ENCODE measurements at places on chromosomes 2 and 18. TPM values are rescaled to one million over a fixed set of nuclear protein-coding genes. Genes with fewer than 3 reads are reported as not detected.

The TGFA gene
- total RNA-seq: 0.53 TPM

The GALNT14 gene
- 0.98 TPM for total RNA-seq

The GRB14 gene
- not detected for total RNA-seq

The ESPNL gene
- 0.35 TPM for total RNA-seq

The HAAO gene
- total RNA-seq: not detected

The CAPN14 gene
- total RNA-seq: 0.14 TPM

The CD226 gene
- total RNA-seq: 168 TPM

The ANKRD30BL gene
- total RNA-seq: not detected

The CDK5R2 gene
- total RNA-seq: not detected

The CDH2 gene
- 0.18 TPM for total RNA-seq

The IL36A gene
- not detected for total RNA-seq

The ECEL1 gene
- 0.20 TPM for total RNA-seq

The OTOS gene
- total RNA-seq: not detected
